ENCODE measurements at places on chromosomes 16 and 17. TPM values are rescaled to one million over a fixed set of nuclear protein-coding genes. Genes with fewer than 3 reads are reported as not detected.

The ASPA gene
- total RNA-seq = 2.6 TPM

The QPRT gene
- total RNA-seq = 1.3 TPM

The METTL23 gene
- total RNA-seq = 12.1 TPM

The SRRM2 gene
- total RNA-seq = 541 TPM

The SLFN13 gene
- total RNA-seq = 28.9 TPM

The GNGT2 gene
- total RNA-seq = 3.1 TPM

The FBXO39 gene
- 0.49 TPM for total RNA-seq

The MYH8 gene
- not detected for total RNA-seq

The CCL17 gene
- total RNA-seq = not detected

The P3H4 gene
- total RNA-seq = 20.7 TPM

The OSGIN1 gene
- 3.7 TPM for total RNA-seq

The KIF19 gene
- total RNA-seq = 0.95 TPM

The TMC7 gene
- 0.81 TPM for total RNA-seq

The RRAD gene
- total RNA-seq = 43.2 TPM

The TMEM220 gene
- 7.0 TPM for total RNA-seq

The MMP15 gene
- total RNA-seq = 3.8 TPM

The SOST gene
- 45.2 TPM for total RNA-seq

The TNP2 gene
- total RNA-seq = not detected

The OR1E1 gene
- total RNA-seq = not detected

The FA2H gene
- not detected for total RNA-seq

Data from thoracic aorta (tissue), 2 donors.